ENCODE measurements at places on chromosomes 1 and 21.
A peak's percentile ranks its signal among the peaks of the same experiment; 100 is the strongest.

- no peak for DNase-seq
Measured at GRCh38 chr1:10789047-10789791, 7.2 kb downstream of the CASZ1 start.

GRCh38 chr1:228268881-228269265 is 61.0 kb downstream of the OBSCN start:
- no peak for DNase-seq

GRCh38 chr1:145720878-145721671 is 1.8 kb downstream of the CD160 start:
- peak; percentile 31 for DNase-seq

DNA sequence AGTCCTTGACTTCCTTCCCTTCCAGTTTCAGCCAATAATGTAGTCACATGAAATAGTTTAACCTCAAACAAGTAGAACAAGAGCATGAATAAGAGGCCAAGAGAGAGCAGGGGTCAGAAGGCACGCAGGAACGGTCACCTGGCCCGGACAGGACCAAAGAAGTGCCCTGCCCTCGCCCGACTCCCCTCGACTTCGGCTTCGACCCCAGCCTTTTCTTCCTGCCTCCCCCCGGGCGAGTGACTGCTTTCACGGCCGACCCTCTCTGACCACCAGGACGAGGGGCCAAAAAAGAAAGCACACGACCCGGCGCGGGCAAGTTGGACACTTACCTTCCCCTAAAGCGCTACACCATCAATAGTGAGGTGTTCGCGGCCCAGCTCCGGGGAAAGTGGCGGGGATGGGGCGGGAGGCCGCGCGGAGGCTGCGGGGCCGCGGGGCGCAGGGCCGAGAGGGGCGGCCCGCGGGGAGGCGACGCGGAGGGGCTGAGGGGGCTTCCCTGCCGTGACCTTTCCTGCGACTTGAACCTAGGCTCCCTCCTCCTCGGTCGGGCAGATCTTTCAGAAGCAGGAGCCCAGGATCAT is 519 bp downstream of the RERE start:
- no peak for DNase-seq

DNA sequence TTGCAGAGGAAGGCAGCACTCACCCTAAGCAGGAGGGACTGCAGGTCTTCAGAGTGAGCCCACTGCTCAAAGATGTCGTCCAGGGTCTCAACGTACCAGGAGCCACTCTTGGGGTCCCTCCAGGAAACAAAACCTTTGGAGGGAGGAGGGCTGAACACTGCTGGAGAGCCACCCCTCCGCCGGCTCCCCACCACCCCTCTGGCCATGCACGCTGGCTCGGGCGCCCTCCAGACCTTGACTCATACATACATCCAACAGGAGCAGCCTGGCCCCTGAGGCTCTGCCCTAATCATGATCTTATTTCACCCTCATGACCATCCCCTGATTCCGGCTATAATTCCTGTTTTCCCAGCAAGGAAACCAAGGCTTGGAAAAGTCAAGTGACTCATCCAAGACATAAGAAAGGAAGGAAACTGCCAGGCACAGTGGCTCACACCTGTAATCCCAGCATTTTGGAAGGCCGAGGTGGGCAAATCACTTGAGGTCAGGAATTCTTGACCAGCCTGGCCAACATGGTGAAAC is 18.0 kb downstream of the CELA2B start:
- DNase-seq: no peak

Data from stimulated activated CD8-positive, alpha-beta memory T cell treated with anti-CD3 and anti-CD28 coated beads, Interleukin-7, amount 100 ng/mL, for 48 hours (primary cell).